Fibroblast of upper back skin (primary cell): ENCODE measurements at places on chromosomes 2 and 18.

GRCh38 chr2:20170704-20171250, 54.2 kb downstream of the SDC1 start:
- DNase-seq: no peak

- DNase-seq: no peak
These were observed 86.6 kb upstream of the AFF3 start for GRCh38 chr2:100228967-100229366.

DNA sequence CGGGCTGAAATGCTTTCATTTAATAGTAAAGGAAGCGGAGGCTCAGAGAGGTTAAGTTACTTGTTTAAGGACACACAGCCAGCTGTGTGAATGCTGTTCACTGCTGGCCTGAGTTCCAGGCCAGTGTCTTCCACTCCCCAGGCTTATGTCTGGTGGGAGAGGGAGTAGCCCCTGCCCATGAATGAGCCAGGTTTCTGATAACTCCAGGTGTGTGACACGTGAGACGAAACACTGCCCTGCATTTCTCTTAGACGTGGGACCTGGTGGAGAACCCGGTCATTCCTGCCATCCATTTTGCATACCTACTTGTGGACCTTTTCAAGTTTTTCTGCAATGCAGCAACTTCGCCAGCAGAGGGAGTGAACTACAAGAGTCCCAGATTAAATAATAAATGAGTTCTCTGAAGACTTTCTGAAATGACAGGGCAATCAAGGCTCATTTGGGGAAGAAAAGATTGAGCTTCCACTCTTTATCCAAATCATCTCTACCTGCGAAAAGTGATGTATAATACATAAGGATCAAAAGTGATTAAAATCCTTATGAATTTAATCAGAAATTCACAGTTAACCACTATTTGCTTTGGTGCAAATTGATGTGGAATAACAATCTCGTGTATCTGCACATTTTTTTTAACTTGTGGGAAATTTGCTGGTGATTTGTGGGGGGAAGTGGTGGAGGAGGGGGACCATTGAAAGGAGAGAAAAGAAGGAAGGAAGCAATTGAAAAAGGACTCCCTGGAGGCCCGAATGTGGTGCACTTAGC, 79.4 kb upstream of the ASB18 start:
- peak; percentile 76 for DNase-seq

DNA sequence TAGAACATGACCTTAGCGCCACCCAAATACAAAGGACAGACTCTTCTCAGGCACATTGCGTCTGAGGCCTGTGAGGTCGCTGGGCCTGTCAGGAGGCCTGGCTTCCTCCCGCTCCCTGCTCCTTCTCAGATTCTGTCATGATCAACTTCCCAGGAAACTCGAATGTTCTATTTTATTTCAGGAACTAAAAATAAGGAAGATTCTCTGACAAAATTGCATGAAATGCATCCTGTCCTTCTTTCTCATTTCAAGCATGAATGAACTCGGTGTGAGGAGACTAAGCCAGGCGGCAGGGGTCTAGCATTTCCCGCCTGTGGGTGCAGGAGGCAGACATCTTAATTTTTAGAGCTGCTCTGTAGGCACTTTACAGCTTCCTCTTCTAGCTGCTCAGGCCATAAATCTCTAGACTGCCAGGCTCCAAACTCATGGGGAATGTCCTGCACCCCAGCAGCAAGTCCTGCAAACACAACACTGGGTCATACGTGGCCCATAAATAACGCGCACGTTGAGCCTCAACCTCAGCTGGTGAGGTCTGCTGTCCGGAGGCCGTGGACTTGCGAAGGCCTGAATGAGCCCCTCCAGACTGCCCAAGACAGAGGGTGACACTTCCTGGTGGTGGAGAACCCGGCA, 109.7 kb upstream of the ZNF236 start:
- DNase-seq: no peak

DNA sequence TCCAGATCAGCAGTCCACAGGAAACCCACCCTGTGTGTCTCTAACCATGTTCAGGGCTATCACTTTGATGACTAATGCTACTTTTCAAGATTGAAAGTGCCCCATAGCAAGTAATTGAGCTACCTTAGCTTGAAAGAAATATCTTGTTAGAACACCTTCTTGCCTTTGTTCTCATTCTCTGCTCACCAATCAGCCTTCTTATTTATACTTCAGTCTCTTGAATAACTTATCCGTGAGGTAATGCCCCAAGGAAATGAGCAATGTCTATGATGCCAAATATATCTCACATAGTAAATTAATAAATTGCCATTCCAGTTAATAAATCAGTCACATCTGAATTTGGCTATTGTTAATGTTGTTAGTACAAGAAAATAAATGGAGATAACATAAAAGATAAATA, 141.6 kb downstream of the WDPCP start:
- DNase-seq: no peak

- DNase-seq: no peak
These were observed 1.6 kb upstream of the ALKAL2 start for GRCh38 chr2:289362-290089.
